Germinal center (tissue), 1 donor: ENCODE measurements at places on chromosomes 7 and 10.

- no peak for DNase-seq
These were observed 14.5 kb downstream of the KLF14 start for GRCh38 chr7:130719541-130719940.

GRCh38 chr7:139749545-139749944, 28.3 kb downstream of the HIPK2 start:
- DNase-seq: no peak

DNA sequence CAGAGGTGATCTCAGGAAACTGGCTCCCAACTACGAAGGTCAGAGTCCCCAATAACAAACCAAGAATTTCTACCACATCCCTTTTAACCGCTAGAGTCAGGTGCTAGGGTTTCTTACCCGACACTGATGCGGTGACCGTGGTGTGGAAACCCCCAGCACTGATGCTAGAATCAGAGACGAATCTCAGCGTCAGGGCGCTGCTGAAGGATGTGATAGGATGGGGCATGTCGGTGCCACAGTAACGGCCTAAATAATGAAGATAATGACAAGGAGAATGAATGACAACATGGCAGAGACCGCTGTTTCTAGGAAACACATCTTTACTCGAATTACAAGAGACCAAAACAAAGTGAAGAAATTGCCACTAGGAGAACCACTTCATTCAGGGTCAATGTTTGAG, 131.1 kb upstream of the RSU1 start:
- DNase-seq: no peak

DNA sequence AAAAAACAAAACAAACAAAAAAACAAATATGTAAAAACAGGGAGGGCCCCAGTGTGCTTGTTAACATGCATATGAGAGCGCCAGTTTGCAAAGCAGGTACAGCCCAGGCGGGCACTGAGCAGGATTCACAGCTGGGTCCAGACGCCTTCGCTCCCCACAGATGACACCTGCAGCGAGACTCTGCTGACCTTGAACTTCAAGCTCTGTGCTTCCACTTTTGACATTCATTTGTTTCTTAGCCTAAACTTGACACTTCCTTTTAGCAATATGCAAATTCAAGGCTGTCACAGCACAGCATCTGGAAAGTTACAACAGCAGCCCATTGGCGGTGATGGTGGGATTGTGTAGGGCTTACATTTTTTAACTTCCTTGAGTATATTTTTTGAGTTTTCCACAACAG, 88.8 kb upstream of the TNS3 start:
- DNase-seq: peak; percentile 87

DNA sequence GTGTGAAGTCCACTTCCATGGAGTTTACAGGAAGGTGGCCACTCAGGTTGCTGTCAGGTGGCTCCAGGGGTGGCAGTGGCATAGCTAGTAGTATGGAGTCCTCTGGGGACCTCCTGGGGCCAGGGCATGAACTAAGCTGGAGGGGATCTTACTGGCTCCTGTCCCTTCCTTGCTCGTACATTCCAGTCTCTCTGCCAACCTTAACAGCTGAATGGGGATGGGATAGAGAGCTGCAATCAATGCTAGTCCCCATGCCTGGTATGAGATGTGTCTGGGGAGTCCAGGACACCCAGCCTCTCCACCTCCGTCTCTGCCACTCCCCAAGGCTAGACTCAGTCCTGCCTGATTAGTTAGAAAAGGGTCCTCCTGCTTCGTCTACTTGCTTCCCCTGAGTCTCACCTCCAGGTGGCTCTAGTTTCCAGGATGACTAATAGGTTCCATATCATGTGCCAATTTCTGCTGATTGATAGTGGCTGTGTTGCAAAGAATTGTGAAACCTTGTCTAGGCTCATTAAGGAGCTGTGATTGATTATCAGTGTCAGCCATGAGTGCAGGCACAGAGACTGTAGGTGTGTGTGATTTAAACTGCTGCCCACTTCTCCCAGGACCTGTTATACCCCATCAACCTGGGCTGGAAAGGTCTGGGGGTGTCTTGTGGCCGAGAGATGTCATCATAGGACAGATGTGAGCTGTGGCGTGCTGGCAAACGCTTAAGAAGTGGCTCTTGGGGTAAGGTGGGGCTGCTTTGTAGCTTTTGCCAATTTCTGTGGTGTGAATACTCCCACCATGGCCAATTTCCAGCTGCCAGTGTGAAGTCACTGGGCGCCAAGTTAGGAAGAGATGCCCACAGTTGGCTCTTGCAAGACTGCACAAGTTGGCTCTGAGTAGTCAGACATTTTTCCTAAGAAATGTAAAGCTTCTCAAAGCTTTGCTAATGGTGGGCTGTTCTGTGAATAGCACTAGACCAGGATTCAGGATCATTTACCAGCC, 59.8 kb downstream of the COL13A1 start:
- DNase-seq: no peak

GRCh38 chr10:109467551-109467950, 455.8 kb downstream of the XPNPEP1 start:
- DNase-seq: no peak

GRCh38 chr7:116235380-116235779, 25.0 kb downstream of the TES start:
- no peak for DNase-seq

- no peak for DNase-seq
These were observed at the start of gene DPY19L1 for GRCh38 chr7:35037211-35037525. Gene DPY19L1 (minus strand): TSS chr7:35037485. CDS start chr7:35037394, 91 bp downstream.

DNA sequence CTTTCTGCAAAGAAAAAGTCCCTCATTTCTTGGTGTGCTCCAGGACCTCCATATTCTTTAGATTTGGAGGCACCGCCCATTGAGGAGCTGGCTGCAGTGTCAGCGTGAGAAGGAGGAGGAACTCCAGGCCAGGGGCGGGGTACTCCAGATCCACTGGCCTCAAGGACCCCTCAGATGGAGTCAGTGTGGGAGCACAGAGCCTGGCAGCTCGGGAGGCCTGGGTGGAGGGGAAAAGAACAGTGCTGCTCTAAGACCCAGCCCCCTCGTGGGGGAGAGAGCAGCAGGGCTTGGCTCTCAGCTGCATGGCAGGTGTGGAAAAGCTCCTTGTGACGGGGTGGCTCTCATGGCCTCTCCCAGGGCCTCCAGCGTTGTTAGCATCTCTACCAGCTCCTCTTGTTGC, 70.5 kb downstream of the ITGB1 start:
- no peak for DNase-seq

DNA sequence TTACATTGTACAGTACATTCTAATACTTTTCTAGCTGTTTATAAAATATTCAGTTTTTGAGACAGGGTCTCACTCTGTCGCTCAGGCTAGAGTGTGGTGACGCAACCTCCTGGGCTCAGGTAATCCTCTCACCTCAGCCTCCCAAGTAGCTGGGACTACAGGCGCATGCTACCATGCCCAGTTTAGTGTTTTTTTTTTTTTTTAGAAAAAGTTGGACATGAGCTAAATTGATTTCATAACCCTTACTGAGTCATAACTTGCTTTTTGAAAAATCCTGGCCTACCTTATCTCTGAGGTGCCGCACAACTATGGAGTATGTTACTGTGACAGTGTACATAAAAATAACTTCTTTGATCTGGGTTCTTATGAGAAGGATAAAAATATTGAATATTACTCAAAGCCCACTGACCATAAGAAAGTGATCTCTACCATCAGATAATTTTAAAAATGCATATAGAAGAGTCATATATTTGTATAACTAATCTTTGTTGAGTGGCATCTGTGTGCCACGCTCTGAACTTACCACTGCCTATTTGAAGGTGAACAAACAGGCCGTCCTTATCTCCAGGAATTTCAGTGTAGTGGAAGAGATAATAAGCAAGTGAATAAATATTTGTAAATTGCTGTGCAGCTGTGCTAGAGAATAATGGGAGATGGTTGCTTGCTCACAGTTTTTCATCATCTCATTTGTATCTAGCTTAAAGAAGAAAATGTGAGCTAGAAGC, 73.2 kb downstream of the PPP1R9A start:
- DNase-seq: no peak

- DNase-seq: no peak
These were observed 65.3 kb upstream of the ARID5B start for GRCh38 chr10:61835946-61836887.

- DNase-seq: no peak
These were observed 251.2 kb downstream of the BAMBI start for GRCh38 chr10:28928484-28928883.

DNA sequence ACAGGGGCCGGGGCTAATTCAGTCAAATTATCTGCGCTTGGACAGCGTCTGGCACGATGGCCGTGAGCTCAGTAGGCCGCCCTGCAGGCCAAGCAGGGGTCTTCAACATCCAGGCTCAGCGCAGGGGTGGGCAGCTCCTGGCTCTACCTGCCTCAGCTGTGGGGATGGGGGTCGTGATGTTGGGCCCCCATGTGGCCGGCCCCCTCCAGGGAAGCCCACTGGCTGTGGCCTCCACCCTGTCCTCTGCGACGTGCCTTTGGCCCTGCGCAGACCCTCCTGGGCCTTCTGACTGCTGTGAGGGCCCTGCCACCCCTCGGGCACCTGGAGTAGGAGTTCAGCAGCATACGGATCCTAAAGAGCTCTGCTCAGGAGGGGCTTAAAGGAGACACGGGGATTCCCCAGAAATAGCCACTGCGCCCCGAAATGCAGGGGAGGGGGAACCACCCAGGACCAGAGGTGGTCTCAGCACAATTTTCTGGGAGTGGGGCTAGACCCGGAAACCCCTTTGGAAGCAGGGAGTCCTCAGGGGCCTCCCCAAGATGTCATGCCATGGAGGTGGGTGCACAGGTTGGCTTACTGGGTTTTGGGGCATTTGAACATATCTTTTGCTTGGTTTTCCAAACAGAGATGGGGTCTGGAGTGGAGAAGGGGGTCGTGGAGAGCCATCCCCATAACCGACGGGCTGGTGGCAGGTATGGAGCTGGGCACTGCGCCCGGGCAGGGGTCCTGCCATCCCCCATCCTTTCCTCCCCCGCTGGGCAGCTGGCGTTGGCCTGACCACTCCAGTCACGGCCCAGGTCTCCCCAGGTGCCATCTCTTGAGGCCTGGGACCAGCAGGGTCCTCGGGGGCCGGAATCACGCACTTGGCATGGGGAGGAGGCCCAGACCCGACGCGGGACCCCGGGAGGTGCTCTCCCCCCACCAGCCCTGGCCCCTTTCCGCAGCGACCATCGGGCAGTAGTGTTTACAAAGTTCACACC, 4.0 kb upstream of the ADAP1 start:
- no peak for DNase-seq

DNA sequence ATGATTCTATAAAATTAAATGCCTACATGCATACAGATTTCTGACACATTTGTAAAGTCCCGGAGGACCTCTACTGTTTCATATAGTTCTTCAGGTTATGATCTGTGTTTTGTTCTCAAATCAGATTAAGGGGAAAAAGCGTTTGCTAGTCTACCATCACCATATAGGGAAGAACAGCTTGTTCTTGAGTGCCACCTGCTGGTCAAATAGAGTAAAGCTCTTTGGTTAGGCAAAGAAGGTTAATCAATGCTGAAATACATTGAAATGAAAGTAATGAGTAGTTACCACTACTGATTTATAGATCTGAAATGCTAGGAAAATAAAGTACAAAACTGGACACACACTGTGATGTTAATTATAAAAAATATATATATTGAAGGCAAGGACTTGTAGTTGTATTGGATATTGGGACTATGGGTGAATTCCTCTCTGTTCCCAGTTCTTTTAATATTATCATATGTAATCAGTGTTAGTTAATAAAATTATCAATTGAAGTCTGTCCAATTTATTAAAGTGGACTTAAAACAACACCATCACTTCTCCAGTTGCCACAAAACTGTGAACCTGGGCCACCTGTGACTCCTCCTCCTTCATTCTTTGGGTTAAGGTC, 72.6 kb upstream of the PDLIM1 start:
- peak; percentile 69 for DNase-seq

- no peak for DNase-seq
These were observed 61.1 kb downstream of the WDFY4 start for GRCh38 chr10:48745662-48746245.

DNA sequence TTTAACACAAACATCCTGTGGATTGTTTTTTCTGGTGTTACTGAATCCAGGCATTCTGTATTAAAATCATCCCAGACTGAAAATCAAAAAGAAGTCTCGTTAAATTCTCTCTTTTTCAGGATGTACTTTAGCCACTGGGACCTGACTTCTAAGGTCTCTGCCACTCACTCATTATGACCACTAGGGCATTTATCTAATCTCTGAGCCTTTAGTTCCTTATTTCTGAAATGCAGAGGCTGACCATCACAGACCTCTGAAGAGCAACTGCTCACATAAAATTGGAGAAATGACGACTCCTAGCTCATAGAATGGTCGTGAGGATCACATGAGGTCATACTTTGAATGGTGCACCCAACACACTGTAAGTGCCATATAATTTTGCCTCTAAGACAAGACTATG, 63.2 kb downstream of the KCNMA1 start:
- no peak for DNase-seq

GRCh38 chr10:107013258-107014006, 151.1 kb downstream of the SORCS1 start:
- no peak for DNase-seq

DNA sequence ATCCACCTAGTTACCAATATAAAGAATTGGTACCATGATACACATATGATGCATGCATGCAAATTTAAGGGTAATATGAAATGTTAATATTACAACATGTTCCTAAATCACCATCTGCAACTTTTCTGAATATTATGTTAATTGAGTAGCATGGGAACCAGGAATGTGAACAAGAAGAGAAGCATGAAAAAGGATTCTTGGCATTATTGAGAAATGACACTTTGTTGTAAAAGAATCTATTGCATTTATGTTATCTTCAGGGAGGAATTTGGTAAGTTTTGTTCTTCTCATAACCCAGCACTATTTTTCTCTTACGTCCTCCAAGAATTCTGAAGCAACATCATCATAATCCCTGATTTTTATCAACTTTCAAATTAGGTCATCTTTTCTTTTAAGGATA, 159.9 kb upstream of the SLC25A13 start:
- DNase-seq: no peak

DNA sequence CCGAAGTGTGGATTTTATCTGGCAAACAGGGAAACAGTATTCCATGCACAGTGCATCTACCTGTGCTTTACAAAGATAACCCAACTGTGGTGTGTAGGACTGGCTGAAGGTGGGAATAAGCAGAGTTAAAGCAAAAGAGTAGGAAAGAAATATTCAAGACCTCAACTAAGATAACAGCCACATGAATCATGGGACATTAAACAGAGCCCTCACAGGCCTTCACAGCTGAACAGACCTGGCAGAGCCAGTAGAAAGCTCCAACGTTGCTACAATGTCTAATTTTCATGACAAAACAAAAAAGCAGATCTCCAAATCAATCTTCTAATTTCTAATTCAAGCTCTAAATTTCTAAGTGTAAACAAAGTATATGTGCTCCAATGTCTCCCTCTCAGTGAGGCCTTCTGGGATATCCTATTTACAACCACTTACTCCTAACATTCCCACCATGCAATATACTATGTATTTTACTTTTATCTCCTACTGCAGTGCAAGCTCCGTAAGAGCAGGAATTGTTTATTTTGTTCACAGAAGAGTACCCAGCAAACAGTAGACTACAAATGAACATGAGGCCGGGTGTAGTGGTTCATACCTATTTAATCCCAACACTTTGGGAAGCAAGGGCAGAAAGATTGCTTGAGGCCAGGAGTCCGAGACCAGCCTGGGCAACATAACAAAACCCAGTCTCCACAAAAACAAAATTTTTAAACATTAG, 63.5 kb downstream of the UBE2H start:
- DNase-seq: no peak
